Stimulated activated CD4-positive, alpha-beta T cell treated with anti-CD3 and anti-CD28 coated beads, Interleukin-1b, Interleukin-23, amount 100 ng/mL, for 48 hours (primary cell): ENCODE measurements at places on chromosomes 2 and 18.

DNA sequence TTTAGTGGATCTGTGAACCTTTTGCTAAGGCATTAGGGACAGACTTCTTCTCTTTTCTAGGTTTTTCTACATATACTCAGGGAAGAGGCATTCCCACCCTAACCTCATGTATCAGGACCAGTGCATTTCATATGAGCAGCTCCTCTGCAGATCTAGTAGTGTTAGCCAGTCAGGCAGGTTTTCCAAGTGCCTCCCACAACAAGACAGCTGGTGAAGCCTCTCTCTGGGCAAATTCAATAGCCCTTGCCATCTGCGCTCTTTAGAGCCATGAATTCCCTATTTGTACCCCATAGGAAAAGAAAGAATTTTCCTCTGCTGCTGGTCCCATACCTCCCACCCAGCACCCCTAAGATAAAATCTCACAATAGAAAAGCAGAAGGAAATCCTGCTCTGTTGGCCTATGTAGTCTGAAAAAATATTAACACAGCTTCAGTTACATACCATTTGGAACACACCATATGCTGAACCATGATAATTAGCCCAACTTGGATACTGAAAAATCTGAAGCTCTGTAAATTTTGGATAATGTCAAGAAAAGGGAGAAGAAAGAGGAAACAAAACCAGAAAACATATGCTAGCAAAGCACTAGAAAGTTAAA is 1354.6 kb upstream of the NRXN1 start:
- no peak for DNase-seq

DNA sequence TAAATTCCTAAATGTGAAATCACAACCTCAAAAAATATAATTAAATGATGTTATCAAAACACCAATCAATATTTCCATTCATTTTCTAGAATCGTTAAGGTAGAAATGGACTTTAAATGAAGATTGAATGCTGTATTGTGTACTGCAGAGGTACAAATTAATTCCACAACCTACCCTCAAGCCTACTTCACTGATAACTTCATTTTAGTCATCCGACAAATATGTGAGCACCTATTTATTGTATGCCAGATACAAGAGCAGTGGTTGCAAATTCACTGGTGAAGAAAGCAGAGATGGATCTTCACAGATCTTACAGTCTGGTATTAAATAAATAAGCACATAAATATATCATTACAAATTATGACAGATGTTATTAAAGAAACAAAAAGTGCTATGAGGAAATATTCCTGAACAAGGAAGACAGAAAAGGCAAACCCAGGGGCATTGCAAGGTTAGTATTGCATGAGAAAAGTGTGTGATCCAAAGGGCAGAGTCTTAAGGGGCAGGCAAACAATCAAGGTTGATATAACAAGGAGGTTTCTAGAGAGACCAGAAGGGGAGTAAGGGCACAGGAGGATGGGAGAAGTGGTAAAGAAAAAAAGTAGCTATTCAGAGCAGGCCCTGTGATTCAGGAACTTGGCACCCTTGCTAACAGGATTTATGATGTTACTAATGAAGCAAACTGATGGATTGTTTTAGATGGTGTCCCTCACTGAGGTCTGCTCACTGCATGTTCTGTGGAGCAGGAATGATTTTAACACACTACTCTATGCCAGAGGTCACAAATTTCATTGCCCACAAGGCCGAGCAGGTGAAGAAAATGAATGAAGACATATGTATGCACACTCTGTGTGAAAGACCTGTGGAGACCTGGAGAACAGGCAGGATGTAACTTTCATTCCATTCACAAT is 128.0 kb upstream of the CCDC150 start:
- no peak for DNase-seq

- no peak for DNase-seq
Measured at GRCh38 chr2:205769495-205769850, 87.2 kb downstream of the NRP2 start.

DNA sequence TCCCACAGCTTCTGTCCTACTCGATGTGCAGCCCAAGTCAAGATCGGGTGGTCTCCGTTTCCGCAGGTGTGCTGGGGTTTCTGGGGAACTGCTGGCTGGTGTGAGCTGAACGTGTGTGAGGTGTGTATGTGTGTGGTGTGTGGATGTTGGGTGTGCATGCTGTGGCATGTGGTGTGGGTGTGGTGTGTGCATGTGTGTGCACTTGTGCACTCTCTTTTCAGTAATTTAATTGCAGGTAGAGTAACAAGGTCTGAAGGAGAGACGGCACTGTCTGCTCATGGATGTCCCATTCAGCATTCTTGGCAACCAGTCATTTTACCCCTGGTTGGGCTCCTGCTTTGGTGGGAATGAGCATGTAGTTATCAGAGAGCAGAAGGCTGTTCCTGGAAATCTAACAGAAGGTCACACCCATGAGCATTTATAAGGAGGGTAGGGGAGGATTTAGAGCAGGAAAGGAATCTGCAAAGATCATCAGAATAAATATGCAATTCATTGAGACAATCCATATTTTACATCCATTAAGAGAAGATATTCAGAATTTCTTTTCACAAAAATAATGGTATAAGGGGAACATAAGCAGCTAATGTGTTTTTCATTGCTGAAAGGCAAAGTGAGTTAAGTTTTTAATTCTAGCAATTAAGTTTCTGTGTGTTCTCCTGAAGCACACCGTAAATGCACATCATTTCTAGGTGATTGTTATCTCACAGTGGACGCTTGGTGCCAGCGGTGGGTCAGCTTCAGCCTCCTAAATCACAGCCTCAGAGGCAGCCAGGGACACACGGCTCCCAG is 60.7 kb downstream of the ADI1 start:
- DNase-seq: no peak

DNA sequence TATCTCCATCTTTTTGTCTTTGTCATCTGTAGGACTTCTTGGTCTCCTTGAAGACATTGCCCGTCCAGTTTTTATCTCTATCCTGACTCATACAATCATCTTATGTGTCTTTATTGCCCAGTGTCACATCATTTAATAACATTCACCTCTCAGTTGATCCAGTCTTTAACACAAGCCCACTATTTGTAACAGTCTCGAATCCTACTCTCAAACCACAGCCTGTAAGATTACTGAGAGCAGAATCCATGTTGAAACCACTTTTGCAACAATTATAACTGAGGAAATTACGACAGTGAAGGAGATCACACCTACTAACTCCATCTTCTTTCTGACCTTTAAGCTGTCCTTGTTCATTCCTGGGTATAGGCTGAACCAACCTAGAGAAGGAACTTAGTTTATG is 1206.0 kb upstream of the ZEB2 start:
- no peak for DNase-seq

- peak; percentile 28 for DNase-seq
Measured at GRCh38 chr2:28480403-28481049, 15.3 kb upstream of the PLB1 start.

DNA sequence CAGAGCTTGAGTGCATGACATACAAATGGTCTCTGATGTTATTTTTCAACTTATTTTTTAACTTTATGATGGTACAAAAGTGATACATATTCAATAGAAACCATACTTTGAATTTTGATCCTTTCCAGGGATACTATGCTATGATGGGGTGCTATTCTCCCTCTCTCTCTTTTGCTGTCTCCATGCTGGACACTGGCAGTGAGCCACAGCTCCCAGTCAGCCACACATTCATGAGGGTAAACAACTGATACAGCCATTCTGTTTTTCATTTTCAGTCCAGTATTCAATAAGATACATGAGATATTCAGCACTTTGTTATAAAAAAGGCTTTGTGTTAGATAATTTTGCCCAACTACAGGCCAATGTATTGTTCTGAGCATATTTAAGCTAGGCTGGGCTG is 859.3 kb upstream of the KLHL29 start:
- DNase-seq: no peak

- no peak for DNase-seq
Measured at GRCh38 chr18:22230471-22230945, 61.1 kb downstream of the GATA6 start.

DNA sequence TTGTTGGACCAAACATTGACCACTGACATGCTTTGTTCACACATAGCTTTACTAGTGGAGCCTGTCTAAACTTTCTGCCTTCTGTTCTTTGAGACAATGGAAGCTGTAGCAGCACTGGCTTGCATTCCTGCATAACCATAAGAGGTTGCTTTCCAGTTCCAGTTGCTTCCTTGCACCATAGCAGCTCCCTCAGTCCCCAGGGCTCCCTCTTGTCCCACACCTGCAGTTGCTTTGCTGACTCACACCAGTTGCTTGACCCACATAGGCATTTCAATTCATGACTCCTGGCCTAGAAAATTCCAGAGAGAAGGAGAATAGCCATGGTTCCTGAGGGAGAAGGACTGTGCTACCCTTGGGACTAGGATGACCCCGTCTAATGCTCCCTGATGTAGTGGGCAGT is 20.9 kb downstream of the SGPP2 start:
- no peak for DNase-seq

DNA sequence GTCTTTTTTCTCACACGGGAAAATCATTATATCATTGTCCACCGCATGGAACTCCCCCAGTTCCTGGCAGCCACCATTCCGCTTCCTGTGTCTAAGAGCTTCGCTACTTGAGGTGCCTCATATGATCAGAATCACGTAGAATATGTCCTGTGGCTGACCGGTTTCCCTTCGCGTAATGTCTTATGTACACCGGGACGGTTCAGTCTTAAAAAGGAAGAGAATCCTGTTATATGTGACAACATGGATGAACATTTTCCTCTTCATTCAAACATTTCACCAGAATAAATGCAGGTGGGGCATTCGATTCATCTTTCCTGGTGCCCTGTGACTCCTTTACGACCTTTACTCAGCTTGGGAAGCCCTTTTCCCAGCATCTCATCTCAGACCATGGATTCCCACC is 131.7 kb upstream of the TWIST2 start:
- DNase-seq: no peak

DNA sequence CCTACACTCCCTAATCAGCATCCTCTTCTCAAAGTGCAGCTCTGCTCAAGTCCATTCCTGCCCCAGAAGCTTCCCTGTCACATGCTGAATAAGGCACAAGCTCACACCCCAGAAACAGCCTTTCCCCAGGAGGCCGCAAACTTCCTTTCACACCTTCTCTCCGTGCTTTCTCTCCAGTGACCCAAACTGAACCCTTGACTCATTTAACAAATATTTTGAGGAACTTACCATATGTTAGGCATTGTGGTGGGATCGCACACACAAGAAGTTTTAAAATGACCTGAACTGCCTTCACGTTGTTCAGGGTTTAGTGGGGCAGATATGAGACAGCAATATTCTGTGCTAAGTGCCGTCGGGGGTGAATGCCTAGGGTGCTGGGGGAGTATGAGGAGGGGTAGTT is 161.3 kb downstream of the INSIG2 start:
- no peak for DNase-seq

DNA sequence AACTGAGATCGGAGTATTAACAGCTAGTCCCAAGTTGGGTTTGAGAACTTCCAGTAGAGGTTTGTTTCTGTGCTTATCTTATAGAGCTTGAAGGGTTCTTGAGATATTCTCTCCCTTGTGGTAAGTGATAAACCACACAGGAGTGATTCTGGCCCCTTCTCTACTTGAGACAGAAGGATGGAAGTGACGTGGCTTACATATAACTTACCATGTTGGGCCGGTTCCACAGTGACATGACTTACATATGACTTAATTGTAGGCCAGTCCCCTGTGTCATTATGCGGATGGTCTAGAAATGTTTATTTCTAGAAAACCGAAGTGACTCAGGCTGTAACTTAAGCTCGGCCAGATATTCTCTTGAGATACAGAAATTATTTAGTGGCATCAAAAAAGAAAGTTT is 62.7 kb downstream of the TRAPPC12 start:
- no peak for DNase-seq

DNA sequence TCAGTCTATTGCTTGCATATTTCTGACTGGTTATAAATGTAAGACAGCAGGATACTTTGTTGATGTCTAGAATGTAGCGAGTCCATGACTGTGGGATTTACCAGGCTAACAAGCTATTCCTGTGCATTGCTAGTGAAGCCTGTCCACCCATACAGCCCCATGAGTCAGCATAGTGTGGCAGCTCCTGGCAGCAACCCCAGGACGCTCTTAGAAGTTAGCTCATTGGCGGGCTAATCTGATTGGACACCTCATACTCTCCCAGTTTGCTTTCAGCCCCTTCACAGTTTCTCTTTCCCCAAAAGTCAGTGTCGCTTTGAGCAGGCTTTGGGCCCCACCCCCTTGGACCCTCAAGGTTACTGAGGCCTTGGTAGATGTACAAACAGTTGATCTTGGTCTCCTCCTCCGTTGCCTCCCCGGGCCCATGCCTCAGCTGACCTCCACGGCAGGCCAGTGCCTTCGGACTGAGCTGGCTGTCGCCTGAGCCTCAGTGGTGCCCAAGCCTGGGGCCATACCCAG is 48.0 kb downstream of the COA5 start:
- DNase-seq: no peak

GRCh38 chr2:30678410-30679137 is 128.7 kb downstream of the CAPN13 start:
- no peak for DNase-seq

DNA sequence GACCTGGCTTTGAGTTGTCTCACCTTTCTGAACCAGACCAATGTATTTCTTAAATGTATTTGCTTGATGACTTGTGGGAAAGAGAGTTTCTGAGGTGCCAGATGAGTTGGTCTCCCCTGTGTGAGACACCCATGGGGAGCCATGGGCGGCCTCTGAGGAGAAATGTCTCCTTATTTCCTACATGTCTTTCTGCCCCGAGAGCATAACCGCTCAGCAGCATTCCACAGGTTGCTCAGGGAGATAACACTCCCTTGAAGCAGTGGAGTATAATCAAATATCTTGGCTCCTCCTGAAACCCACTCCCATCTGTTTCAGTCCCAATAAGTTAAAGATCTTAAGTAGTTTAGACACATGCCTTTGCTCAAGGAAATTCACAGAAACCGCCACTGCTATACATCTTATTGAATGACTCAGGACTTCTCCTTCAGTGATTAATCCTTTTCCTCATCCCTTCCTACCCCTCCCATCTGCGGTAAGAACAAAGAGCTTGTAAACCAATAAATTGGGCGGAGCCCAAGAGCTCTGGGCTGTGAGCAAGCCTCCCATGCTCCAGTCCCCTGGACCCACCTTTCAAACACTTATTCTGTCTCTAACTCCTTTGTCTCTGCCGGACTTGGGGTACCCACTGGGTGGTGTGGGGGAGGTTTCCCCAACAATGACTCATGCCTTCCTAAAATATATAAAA is 285.5 kb upstream of the LRRTM4 start:
- DNase-seq: no peak
